Amniotic stem cell (primary cell): ENCODE measurements at places on chromosomes 3 and 15.

DNA sequence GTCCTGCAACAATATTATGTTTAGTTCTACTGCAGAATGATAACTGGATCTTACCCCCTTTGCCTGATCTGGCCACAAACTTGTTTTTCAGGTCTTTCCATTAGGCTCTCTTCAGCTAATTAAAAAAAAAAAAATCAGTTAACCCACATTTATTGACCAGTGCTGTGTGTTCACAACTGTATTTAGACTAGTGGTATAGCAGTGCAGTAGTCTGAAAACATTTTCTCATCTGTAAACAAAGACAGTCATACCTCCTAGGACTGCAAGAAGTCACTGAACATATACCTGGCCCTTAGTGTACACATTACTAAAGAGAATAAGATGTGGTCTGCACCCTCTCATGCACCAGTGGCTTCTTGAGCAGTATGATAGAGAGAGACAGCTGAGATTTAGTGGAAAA is 22.5 kb downstream of the LPP start:
- no peak for DNase-seq

DNA sequence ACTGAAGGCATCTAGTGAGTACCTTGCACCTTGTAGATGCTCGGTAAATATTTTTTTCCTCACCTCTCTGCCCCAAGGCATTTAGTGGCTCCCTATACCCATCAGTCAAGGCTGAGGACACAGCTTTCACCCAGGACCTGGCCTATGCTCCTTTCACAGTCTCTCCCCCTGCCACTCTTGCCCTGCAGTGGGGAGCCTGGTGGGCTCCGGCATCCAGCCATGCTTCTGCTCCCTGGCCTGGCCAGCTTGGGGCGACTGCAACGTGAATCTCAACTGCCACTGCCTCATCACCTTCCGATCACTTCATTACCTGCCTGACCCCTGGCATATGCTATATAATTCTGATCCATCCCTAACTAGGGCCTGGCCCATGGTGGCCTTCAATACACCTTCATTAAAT is 735 bp upstream of the CX3CR1 start:
- DNase-seq: no peak

- DNase-seq: peak; percentile 66
Observed at GRCh38 chr15:96273317-96274086, 57.0 kb upstream of the NR2F2 start.

- no peak for DNase-seq
Observed at GRCh38 chr3:194439881-194440550, 41.0 kb upstream of the GP5 start.

- DNase-seq: no peak
Observed at GRCh38 chr3:4584456-4585249, 91.5 kb downstream of the ITPR1 start.

GRCh38 chr3:46959161-46959511 is 17.4 kb downstream of the CCDC12 start:
- DNase-seq: no peak

- no peak for DNase-seq
Observed at GRCh38 chr15:40388941-40389823, 6.7 kb downstream of the KNSTRN start.

GRCh38 chr3:108182339-108182738 is 39.9 kb downstream of the IFT57 start:
- no peak for DNase-seq

DNA sequence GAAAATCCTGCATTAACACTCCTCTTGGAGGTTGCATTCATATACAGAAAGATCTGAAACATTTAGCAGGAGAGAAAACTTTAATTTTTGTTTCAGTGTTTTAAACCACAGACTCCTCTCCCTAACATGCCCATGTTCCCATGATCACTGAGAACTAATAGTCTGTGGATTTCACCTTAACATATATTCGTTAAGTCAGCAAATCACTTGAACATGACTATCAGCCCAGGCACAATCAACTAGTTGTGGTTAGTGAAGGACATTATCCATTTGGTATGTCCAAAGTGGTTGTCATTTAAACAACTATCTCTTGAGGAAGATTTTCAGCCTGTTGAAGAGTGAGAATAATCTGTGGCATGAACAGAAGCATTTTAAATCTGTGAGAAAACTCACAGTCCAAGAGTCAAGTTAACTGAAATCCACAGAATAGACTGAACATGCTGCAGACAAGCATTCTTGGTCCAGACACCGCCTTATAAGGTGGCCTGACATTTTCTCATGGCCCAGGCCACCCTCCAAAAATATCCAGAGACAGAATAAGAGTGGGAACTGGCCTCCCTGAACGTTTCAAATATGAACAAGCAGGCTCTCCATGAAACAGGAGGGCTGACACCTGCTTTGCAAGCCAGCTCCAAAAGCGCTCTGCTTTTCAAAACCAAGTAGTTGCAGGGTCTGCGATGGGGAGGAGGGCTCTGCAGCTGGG is 39.9 kb upstream of the ADCY5 start:
- no peak for DNase-seq

- DNase-seq: no peak
Observed at GRCh38 chr3:155512867-155513261, 219.4 kb upstream of the STRIT1 start.
